ENCODE measurements at places on chromosomes 6 and 20. TPM values are rescaled to one million over a fixed set of nuclear protein-coding genes. Genes with fewer than 3 reads are reported as not detected.

The MAFB gene
- 16.3 TPM for polyA plus RNA-seq

The GRM1 gene
- polyA plus RNA-seq: 0.03 TPM

The RBPJL gene
- not detected for polyA plus RNA-seq

The CALHM4 gene
- polyA plus RNA-seq: not detected

The TBC1D32 gene
- polyA plus RNA-seq: 1.9 TPM

Data from adrenal gland (tissue), 19 donors.